GM23248 (cell line): ENCODE measurements at places on chromosomes 2 and 18. TPM values are rescaled to one million over a fixed set of nuclear protein-coding genes. Genes with fewer than 3 reads are reported as not detected.
A peak's percentile ranks its signal among the peaks of the same experiment; 100 is the strongest.

- DNase-seq: no peak
These were observed 7.1 kb upstream of the CELF4 start for GRCh38 chr18:37572736-37573135.

GRCh38 chr2:58449286-58450010 is 208.3 kb upstream of the FANCL start:
- peak; percentile 26 for DNase-seq

GRCh38 chr2:176136374-176137251 is 7.1 kb downstream of the HOXD8 start:
- peak; percentile 84 for DNase-seq

DNA sequence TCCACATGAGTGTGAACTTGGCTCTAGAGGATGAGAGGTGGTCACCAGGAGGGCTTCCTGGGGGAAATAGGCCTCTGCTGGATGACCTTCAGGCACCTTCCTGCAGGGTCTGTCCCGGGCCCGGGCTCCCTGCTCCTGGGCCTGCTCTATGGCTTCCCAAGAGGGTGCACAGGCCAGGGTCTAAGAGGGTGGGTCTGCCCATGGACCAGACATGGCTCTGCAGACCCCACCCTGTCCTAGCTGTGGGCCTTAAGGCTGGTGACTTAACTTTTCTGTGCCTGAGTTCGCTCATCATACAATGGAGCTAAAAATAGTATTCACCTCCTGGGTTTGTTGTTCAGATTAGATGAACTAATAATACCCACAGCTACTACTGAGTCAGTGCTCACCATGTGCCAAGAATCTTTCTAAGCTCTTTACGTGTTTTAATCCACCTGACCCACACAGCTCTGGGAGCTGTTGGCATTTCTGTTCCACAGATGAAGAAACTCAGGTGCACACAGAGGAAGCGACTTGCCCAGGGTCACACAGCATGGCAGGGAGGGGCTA is 14.4 kb downstream of the INHBB start:
- peak; percentile 66 for DNase-seq

- DNase-seq: peak; percentile 90
These were observed 25.0 kb upstream of the RAPGEF4 start for GRCh38 chr2:172710584-172711047.

DNA sequence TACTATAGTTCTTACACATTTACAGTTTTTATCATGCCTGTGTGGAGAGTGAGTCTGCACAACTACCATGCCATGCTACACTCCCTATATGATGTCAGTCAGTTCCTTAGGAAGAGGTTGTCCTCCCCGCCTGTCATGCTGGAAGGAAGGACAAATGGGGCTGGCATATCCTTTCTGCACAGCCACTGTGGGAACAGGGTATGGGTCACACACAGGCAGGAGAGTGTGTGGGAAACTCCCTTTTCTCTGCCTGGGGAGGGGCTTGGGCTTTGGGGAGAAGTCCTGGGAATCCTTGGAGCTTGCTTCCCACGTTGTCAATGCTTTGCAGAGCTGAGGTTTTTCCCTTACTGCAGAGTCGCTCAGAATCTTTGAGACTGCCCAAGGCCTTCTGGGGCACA is 232.1 kb downstream of the PRKCE start:
- no peak for DNase-seq

DNA sequence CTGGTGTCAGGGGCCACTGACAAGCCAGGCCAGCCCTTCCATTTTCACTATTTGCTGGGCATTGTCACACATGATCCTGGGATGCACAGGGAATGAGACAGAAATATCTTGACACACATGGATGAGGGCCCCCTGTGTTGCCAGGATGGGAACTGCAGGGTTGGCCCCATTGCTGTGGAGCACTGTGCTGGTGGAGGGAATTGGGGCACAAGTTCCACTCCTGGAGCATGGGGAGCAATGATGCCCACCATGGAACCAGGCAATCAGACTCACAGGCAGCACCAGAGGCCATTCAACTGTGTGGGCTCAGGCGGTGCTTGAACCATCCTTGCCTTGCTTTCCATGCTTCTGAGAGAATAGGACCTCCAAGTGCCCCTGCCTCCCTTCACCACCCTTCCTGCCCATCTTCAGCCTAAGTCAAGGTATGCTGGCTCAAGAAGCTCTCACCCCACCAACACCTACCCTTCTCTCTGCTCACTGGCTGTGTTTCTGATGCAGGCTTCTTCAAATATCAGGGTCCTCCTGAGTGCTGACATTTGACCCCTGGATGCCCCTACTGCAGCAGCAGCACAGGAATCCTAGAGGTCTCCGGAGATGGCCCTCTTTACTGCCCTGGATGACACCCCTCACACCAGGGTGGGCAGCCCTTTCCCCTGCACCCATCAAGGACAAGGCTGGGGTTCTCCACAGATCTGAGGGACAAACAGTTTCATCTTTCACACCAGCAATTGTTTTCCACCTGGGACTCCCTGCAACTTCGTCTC is 11.0 kb downstream of the ADRA2B start:
- no peak for DNase-seq

DNA sequence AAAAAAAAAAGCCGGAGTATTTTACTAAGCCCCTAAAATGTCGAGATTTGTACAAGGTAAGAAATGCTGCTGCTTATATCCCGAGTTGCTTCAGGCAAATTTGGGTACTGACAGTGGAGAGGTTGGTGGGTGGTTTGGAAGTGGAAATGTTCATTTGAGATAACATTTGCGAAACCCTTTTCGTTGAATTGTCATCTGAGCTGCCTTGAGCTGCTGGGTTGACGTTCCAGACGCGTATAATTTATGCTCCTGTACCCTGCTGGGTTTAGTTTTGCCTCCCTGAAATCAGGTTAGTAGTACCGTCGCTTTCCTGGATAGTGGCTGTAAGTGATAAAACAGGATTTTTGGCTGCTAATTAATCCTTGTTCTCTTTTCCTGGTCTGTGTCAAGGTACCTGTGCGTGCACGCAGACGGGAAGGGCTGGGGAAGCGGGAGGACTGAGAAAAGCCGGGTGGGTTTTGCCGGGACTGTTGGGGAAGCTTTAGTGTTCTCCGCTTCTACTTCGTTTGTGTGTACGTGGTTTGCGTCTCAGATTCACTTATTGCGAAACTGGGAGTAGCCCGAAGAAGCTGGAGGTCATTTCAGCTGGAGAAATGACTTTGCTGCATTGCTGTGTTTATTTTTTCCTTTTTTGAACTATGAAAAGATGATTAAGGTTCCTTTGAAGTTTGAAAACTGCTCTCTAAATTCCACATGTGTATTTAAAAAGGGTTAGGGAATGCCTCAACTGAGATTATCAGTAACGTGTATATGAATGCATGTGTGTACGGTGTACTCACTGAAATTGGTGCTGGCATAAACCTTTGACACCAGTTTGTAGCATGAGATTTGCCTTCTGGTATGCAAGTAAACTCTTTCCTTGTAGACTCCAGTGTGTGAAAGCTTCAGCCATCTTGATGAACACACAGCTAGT is 709 bp downstream of the UGP2 start:
- DNase-seq: peak; percentile 86

- no peak for DNase-seq
These were observed 5.9 kb downstream of the ASXL3 start for GRCh38 chr18:33583901-33584300.

DNA sequence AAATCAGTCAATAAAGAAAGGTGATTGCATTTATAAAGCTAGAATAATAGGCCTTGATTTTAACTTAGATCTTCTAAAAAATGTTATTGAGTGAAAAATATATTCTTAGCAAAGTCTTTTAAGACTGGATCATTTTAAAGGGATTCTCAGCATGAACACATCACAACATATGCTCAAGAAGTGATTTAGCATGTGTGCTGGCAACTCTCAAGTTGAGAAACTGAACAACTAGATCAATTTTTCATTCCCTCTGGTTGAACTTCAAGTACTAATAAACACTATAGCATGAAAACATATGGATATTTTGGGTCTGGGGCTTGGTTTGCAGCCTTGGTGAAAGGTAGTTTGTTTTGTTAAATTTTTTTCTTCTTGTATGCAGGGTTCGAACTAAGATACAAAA is 107.8 kb upstream of the PNPT1 start:
- no peak for DNase-seq

GRCh38 chr2:37563375-37564015 is 107.9 kb downstream of the CDC42EP3 start:
- DNase-seq: peak; percentile 57

GRCh38 chr18:59690996-59691395 is 6.2 kb downstream of the CCBE1 start:
- DNase-seq: peak; percentile 36

DNA sequence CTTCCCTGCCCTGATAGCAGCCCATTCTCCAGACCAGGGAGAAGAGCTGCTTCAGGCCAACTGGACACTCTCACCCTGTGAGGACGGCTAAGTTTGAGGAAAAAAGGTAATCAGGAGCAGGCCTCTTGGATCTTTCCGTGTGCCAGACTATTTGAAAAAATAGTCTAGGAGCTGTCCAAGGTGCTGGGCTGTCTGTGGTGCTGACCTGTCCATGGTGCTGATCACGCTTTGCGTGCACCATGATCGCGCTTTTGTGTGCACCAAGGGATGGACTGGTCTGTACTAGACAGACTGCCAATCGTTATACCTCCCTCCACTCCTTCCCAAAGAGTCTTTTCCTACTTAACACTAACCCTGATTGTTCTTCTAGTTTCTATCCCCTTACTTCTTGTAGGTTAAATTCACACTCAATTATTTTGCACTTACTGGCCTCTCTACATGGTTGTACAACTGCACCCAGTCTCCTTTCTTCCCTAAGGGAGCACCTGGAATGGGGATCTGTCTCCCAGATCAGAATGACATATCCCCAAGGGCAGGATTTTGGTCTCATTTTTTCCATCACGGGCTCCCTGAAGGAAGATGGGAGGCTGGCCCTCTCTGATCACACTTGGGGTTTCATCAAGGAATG is 295.4 kb downstream of the CELF4 start:
- DNase-seq: peak; percentile 79

DNA sequence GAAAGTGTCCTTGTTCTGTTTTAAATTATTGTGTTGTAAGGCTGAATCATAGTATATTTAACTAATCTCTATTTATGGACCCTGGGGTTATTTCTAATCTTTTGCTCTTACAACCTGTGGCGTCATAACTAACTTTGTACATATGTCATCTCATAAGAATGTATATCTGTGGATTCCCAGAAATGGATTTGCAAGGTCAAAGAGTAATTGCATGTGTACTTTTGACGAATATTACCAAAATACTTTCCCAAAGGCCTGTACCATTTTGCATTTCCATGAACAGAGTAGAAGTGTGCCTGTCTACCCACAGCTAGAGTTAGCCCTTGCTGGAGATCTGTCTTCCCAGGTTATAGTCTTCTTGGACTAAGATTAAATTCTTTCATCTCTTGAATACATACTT is 42.8 kb downstream of the SEMA4F start:
- DNase-seq: peak; percentile 47

- DNase-seq: no peak
These were observed 46.3 kb downstream of the MERTK start for GRCh38 chr2:111944531-111945210.

DNA sequence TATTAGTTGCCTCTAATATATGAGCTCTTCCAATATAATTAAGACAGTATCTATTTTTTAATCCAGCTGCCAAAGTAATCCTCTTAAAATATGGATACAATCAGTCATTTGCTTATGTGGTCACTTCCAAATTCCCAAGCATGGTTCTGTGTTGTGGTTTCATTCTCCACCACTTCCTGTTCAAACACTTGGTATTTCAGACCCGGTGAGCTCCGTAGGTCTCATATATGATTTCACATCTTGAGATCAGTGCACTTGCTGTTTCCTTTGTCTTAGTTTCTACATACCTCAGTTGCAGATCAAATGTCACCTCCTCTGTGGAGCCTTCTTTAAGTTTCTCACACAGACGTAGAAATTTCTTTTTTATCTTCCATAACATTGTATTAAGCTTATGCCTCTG is 254.2 kb downstream of the KCNS3 start:
- DNase-seq: peak; percentile 10

DNA sequence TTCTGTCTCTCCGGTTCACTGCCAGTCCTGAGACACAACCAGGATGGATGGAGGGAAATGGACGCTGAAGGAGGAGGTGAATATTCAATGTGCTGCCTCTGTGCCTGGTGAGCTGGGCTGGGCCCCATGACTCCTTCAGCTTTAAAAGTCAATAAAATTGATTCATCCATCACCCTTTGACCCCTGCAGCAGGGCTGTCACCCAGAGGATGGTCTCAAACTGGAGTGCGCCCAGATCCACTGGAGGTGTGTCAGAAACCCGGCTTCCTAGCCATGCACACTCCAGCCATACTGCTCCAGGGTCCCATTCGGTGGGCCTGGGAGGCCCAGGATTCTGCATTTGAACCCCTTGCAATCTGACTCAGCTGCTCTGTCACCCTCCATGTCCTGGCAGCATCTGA is 94.1 kb upstream of the BOD1L2 start:
- no peak for DNase-seq

DNA sequence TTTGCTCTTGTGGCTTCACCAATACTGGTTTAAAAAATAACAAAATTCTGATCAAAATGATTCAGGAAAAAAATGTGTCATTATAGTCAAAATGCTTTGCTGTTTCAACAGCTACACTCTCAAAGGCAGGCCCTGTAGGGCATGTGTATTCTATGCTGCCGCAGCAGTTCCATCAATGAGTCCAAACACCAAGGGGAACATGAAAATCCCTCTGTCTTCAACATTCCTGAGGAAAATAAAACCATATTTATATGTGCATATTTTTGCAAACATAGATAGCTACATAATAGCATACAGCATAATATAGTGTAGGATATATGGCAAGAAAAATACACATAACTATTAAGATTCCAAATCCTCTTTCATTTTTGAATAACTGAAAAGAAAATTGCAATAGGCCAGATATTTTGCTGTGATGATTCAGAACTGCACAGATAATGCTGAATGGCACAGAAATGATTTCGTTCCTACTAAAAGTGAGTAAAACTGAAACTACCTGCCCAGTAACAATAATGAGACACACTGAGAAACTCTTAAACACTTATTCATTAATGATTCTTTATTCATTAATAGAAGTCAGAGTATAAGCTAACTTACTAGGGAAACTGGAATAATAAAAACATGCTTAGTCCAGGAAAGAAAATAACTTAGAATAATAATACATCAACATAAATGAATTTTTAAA is 343.8 kb downstream of the SUCLG1 start:
- no peak for DNase-seq

DNA sequence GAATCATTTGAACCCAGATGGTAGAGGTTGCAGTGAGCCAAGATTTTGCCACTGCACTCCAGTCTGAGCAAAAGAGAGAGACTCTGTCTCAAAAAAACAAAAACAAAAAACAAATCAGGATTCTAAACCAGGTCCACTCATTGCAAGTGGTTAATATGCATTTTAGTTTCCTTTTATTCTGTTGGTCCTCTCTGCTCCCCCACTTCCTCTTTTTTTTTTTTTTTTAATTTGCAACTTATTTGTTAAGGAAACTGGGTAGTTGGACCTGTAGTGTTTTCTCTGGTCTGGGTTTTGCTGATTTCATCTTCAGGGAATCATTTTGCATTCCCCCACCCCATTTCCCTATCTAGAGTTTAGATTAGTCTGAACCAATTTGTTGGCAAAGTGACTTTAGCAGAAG is 14.0 kb downstream of the FER1L5 start:
- no peak for DNase-seq

DNER gene
- 0.65 TPM in 1 of 2 replicates, not detected in the other for total RNA-seq

LRP1B gene
- total RNA-seq: not detected in 2 replicates

LONRF2 gene
- total RNA-seq: under 0.01 and 0.13 TPM in 2 replicates

POMC gene
- 2.5 and 5.8 TPM in 2 replicates for total RNA-seq

RAB17 gene
- 0.76 and 1.7 TPM in 2 replicates for total RNA-seq
